H7 (cell line): ENCODE measurements at places on chromosomes 5 and 9.
A peak's percentile ranks its signal among the peaks of the same experiment; 100 is the strongest.

GRCh38 chr5:179204572-179204971 is 140.7 kb downstream of the ADAMTS2 start:
- peak; percentile 54 for DNase-seq

DNA sequence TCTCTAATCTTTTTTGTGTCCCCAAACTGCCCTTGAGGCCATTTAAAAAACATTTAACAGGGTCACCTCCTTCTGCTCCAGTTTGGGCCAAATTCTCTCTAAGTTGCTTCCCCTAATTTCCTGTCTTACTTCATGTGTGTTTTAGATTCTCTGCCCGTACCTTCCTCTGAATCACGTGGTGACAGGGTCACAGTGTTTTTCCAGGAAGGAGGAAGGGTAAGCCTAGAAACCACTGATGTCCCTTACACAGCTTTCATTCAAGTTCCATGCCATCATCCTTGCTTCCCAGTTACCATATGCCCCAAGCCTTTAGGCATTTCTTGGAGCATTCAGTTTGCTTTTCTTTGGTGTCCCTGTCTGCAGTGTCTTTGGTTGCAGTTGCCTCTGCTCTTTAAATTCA is 42.4 kb upstream of the MACIR start:
- DNase-seq, result peak; percentile 4

DNA sequence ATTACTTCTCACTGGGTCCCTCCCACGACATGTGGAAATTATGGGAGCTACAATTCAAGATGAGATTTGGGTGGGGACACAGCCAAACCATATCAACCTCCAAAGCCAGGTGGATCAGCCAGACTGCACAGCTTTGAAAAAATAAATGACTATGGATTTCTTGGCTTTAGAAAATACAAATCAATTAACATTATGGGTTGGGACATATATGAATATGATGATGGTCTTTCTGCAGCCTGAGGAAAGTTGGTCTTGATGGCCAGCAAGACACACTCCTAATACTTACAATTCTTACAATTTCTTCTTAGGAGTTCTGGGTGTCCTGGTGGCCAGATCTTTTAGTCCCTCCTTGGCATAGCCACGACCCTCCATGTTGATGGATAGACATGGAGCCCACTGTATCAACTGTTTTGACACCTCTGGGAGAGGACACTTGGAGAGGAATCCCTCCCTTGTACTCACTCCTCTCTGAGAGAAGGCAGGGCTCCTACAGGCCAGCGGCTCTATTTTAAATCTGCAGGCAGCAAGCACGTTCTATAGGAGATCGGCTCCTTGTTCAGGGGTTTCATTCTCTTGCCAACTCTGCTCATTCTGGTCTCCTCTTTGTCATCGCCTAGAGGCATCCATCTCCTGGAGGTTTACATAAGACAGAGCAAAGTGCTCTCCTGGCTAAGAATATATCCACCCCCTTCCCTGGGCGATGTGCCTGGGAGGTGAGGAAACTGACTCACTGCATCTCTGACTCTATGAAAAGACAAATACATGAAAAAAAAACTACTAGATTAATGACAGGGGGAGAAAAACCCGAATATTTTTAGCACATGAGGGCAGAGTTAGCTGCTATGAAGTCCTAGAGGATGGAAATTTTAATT is 145.9 kb downstream of the CARTPT start:
- DNase-seq, result no peak

- no peak for DNase-seq
Measured at GRCh38 chr9:123508048-123508447, 152.1 kb downstream of the CRB2 start.

DNA sequence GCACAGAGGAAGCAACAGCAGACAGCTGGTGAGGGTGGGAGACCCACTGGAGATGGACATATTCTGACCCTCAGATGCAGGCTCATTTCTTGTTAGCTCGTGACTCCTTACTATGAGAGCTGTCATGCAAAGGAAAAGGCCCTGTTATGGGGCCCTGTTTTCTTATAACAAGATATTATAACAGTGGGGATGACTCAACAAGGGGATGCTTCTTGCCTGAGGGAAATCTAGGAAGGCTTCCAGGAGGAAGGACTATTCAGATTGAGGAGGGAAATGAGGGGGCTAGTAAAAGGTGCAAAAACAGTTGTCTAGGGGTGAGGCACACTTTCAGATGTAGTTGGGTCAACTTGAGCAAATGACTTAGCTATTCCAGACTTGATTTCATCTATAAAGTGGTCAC is 83.0 kb downstream of the DAB2IP start:
- no peak for DNase-seq

DNA sequence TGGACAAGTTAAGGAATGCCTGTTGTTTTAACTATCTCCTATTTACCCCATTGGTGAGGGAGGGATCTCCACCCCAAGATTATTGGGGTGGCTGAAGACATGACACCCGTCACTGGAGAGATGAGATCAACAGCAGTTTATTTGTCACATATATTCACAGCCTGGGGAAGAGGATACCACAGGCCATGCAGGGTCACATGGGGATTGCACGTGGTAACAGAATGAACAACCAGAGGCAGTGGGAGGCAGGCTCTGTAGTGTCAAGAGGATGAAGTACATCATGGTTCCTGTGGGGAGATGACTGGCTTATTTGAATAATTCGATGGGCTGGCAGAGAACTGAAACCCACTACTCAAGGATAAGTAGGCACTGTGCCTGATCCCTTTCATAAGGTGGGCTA is 18.6 kb upstream of the SHISAL2B start:
- no peak for DNase-seq

- DNase-seq, result no peak
Measured at GRCh38 chr9:92917176-92917800, 30.0 kb upstream of the FGD3 start.

GRCh38 chr5:56402266-56403220 is 169.4 kb upstream of the ANKRD55 start:
- no peak for DNase-seq
